ENCODE measurements at places on chromosomes 5 and 9.

- no peak overlapping the region for H3K4me3 ChIP-seq
- H3K27me3 ChIP-seq: no peaks in the 10 kb centered on the region
- no peaks in the 10 kb centered on the region for H3K36me3 ChIP-seq
- no peak for DNase-seq
Measured at GRCh38 chr5:172165465-172165864, 22.6 kb downstream of the STK10 start.

DNA sequence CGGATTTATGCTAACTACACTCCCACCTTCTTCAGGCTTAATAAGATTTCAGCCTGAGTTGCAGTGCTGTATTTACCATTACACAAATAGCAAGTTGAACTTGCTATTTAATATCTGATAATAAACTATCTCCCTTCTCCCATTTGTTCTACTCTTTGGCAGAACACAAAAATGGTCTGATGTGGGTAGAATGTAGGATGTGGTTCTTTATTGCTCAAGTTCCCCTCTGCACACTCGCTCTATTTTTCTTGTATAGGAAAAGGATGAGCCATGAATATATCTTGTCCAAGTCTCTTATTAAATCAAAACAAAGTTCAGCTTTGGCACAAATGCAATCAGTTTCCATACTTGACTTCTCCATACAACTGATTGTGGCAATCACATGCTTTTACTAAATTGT is 37.2 kb upstream of the KIF2A start:
- no peak overlapping the region for H3K27ac ChIP-seq
- no peaks in the 10 kb centered on the region for H3K27me3 ChIP-seq
- H3K4me1 ChIP-seq: no peaks in the 10 kb centered on the region

GRCh38 chr5:28408186-28408585 is 1369.8 kb upstream of the CDH9 start:
- H3K36me3 ChIP-seq: no peaks in the 10 kb centered on the region
- no peak overlapping the region for H3K27ac ChIP-seq
- no peaks in the 10 kb centered on the region for H3K27me3 ChIP-seq

- H3K4me1 ChIP-seq: no peaks in the 10 kb centered on the region
- H3K27ac ChIP-seq: no peak overlapping the region
- no peaks in the 10 kb centered on the region for H3K36me3 ChIP-seq
Measured at GRCh38 chr9:79975621-79976256, 404.0 kb downstream of the TLE4 start.

DNA sequence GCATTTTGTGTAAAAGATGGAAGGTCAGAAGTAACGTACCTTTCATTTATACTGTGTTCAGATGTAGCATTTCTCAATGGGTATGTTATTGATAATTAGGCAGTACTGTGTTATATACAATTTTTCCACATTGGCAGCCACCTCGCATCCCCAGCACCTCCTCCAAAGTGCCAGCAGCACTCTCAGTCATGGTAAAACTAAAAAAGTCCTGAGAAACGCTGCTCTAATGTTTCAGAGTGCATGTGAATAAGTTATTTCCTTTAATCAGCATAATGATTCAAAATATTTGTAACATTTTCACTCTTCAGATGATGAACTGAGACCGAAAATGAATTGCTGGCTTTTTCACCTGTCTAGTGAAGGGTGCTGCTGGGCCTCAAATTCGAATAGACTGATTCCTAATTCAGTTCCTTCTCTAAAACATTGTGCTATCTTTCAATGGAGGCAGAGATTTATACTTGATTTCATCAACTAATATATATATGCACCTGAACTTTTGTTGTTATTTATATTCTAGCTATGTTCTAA is 79.9 kb upstream of the ANKRD55 start:
- no peaks in the 10 kb centered on the region for H3K36me3 ChIP-seq
- no peaks in the 10 kb centered on the region for H3K27me3 ChIP-seq
- no peak for DNase-seq
- no peak overlapping the region for H3K27ac ChIP-seq
- peaks cover 1% of the 10 kb centered on the region for H3K4me1 ChIP-seq
- no peak overlapping the region for H3K4me3 ChIP-seq

DNA sequence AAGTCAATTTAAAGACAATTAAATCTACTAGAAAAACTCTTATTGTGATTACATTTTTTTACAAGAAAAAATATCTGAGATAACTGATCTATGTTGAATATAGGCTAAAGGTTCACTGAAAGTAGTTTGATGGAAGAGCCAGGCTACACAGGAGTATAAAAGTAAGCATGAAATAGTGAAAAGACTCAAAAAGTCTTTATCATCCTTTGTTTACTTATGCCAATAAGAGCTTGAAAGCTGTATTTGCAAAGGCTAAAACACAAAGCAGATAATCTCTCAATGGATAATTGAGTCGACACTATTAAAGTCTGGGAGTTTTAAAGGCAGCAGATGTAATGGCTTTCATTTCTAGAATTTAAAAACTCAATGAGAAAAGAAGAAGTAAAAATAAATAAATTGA is 42.0 kb downstream of the SSBP2 start:
- H3K4me1 ChIP-seq: no peaks in the 10 kb centered on the region
- H3K36me3 ChIP-seq: no peaks in the 10 kb centered on the region
- no peak overlapping the region for H3K4me3 ChIP-seq
- H3K27me3 ChIP-seq: no peaks in the 10 kb centered on the region
- no peak for DNase-seq

- no peaks in the 10 kb centered on the region for H3K4me1 ChIP-seq
- H3K36me3 ChIP-seq: no peaks in the 10 kb centered on the region
- no peak overlapping the region for H3K4me3 ChIP-seq
- no peaks in the 10 kb centered on the region for H3K27me3 ChIP-seq
- no peak overlapping the region for H3K27ac ChIP-seq
- DNase-seq: no peak
Measured at GRCh38 chr9:15116130-15116580, 190.9 kb downstream of the TTC39B start.

- DNase-seq: no peak
- H3K4me3 ChIP-seq: no peak overlapping the region
- H3K27me3 ChIP-seq: no peaks in the 10 kb centered on the region
- H3K36me3 ChIP-seq: no peaks in the 10 kb centered on the region
- no peak overlapping the region for H3K27ac ChIP-seq
- H3K4me1 ChIP-seq: no peaks in the 10 kb centered on the region
Measured at GRCh38 chr5:150562832-150563231, 54.9 kb downstream of the NDST1 start.

All from spleen (tissue), 13 donors.